ENCODE measurements at places on chromosomes 16 and 17. TPM values are rescaled to one million over a fixed set of nuclear protein-coding genes. Genes with fewer than 3 reads are reported as not detected.
A peak's percentile ranks its signal among the peaks of the same experiment; 100 is the strongest.

Gene MTHFSD
- 11.0 TPM for polyA plus RNA-seq

Gene RHBDL1
- polyA plus RNA-seq = 8.1 TPM

Gene CDK10
- polyA plus RNA-seq = 49.5 TPM

Gene FBXL20
- 4.3 TPM for polyA plus RNA-seq

Gene TM4SF5
- not detected for polyA plus RNA-seq

Gene LPO
- 0.38 TPM for polyA plus RNA-seq

Gene GDPD3
- polyA plus RNA-seq = 0.30 TPM

Gene OR1A1
- not detected for polyA plus RNA-seq

Gene CNGB1
- not detected for polyA plus RNA-seq

Gene PNPO
- 7.5 TPM for polyA plus RNA-seq

- no peak for DNase-seq
Observed at GRCh38 chr17:81171941-81172340, 5.9 kb upstream of the AATK start.

DNA sequence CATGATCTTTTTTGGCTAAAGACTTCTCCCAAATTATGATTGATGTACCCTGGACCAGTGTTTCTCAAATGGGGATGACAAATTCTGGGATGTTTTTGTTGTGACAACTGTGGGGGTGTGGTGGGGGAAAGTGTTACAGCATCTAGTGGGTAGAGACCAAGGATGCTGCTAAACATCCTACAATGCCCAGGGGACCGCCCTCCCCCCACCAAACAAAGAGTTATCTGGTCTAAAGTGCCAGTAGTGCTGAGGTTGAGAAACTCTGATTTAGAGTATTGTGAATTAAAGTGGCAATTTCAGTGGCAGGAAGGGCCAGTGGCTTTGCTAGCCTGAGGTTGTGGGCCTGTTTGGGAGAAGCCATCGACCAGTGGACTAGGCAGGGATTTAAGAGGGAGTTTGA, 33.3 kb downstream of the SLC47A2 start:
- no peak for DNase-seq

GRCh38 chr16:49576941-49577340, 203.3 kb downstream of the C16orf78 start:
- no peak for DNase-seq

GRCh38 chr17:43003542-43004172, 2.9 kb upstream of the IFI35 start:
- no peak for DNase-seq

GRCh38 chr17:29078183-29079045, 35.5 kb downstream of the PIPOX start:
- no peak for DNase-seq

DNA sequence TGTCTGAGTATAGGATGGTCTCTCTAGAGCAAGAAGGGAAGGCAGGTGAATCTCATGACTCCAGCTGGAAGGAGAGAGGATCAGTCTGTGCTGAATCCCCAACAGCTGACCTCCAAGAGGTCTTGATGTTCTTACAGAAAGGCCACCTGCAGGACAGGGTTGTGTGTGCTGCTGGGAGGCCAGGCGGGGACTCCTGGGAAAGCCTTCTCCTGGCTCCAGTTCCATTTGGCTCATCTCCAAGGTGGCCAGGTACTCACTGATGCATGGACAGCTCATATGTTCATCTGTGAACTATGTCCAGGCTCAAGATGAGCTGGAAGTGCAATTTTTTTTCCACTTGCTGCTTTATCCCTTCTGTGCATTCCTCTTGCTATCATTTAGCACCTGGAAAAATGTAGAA, 730.2 kb upstream of the RBFOX1 start:
- DNase-seq = no peak

GRCh38 chr16:48542966-48543365, 67.0 kb downstream of the N4BP1 start:
- no peak for DNase-seq

GRCh38 chr17:72863526-72864211, 228.8 kb downstream of the SLC39A11 start:
- no peak for DNase-seq

- no peak for DNase-seq
Observed at GRCh38 chr16:67641779-67642708, 2.9 kb upstream of the CARMIL2 start.

- no peak for DNase-seq
Observed at GRCh38 chr16:2778630-2778958, 1.5 kb upstream of the ELOB start.

- no peak for DNase-seq
Observed at GRCh38 chr17:39240631-39241030, 14.9 kb upstream of the STAC2 start.

DNA sequence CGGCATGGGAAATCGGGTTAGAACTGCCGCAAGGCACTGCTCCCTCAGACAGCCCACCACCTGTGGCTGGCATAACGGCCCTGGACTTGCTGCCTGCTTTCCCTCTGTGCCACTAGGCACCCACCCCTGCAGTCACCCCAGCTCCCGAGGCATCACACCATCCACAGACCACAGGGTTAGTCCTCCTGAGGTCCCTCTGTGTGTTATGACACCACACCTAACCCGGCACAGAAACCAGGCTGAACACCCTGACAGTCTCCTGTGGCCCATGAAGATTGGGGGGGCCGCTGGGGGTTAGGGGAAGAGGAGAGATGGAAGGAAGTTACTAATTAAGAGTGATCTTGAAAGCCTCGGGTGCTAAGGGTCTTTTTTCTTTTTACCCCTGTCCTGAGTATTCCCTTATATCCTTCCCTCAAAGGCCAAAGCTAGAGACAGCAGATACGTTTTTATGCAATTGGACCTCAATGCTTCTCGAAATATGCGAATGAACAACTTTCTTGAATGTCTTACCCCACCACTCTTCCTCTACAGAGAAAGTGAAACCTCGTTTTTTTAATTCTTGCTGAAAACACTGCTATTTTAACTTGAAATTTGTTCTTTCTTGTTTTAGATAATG, 7.0 kb downstream of the CYTH1 start:
- no peak for DNase-seq

GRCh38 chr16:85819245-85819644, 19.8 kb downstream of the COX4I1 start:
- DNase-seq = peak; percentile 89

DNA sequence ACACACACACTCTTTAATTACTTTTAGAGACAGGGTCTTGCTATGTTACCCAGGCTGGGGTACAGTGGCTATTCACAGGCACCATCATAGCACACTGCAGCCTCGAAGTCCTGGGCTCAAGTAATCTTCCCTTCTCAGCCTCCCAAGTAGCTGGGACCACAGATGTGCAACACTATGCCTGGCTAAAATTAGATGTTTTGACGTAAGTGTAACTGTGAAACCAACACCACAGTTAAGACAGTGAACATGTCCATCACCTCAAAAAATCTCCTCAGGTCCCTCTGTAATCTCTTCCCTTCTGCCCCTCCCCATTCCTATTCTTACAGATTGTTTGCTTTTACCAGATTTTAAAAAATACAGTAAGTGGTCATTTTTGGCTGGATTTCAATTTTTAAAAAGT, 66.7 kb downstream of the RPGRIP1L start:
- DNase-seq = no peak

Measured in H1 (cell line).